ENCODE measurements at places on chromosomes 12 and 14.
A peak's percentile ranks its signal among the peaks of the same experiment; 100 is the strongest.

DNA sequence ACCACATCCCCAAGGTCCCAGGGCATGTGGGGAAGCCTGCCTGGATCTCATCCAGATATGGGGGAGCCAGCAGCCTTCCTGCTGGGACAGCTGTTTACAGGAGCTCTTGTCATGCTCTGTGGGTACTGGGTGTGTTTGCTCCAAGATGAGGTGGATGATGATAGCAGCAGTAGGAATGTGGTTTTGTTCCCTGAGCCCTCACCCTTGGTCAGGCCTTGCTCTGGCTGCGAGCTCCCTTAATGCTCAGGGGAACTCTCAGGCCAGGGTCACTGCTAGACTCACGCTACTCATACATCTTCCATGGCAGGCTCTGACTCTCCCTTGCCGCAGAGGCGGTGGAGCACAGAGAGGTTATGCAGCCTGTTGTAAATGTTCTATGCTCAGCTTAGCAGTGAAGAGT lies 990.3 kb downstream of the AACS start:
- no peak for DNase-seq

DNA sequence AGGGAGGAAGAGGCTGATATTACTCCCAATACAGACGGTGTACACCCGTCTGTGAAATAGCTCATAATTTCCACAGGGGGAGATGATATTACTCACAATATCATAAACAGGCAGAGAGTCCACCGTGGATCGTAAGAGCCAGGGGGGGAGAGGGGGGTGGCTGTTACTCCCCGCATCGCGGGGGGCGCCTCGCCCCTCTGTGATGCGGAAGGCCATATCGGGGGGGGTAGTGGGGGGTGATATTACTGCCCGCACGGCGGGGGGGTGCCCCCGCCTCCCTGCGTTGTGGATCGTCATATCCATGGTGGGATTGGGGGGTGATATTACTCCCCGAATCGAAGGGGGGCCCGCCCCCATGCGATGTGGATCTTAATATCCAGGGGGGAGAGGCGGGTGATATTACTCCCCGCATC lies 91.9 kb downstream of the FRMD6 start:
- no peak for DNase-seq

GRCh38 chr14:21072781-21073339 lies 2.8 kb downstream of the ARHGEF40 start:
- DNase-seq, result no peak

- DNase-seq, result no peak
These were observed 48.7 kb downstream of the CCDC60 start for GRCh38 chr12:119383206-119383605.

DNA sequence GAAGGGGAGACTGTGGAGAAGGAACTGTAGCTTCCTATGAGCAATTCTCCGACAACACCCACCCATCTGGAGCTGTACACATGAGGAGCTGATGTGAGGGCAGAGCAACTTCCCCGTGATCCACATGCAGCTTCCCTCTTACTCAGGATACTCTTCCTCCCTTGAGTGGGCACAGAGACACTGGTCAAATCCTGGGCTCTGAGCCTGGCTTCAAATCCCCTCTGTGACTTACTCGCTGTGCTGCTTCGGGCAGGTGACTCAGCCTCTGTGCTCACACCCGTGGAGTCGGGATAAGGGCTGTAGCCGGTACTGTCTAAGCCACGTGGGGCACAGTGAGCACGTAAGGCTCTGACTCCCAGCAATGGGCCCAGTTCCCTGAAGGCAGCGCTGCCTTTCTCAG lies 31.1 kb downstream of the ZFYVE21 start:
- no peak for DNase-seq

DNA sequence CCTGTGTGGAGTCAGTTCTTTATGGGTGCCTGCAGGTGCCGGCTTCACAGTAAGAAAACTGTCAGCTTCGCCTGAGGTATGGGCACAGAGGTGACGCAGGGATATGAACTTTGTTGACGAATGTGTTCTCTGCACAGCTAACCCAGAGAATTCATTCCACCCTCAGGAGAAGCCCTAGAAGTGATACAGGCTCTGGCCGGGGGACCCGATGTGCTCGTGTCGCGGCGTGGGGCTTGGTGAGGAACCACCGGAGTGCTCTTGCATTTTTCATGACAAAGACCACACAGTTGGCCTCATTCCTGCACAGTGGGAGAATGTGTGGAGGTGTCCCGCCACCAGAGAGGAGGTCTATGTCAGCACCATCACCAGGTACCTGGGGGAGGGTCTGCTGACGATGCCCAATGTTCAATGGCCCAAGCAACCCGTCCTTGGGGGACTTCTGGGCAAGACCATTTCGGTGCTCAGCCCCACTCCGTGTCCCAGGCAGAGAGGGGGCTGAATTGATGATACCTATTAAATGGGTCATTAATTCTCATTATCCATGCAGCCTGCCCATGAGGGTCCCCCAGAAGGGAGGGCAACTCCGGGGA lies 147.5 kb upstream of the RTL1 start:
- no peak for DNase-seq

DNA sequence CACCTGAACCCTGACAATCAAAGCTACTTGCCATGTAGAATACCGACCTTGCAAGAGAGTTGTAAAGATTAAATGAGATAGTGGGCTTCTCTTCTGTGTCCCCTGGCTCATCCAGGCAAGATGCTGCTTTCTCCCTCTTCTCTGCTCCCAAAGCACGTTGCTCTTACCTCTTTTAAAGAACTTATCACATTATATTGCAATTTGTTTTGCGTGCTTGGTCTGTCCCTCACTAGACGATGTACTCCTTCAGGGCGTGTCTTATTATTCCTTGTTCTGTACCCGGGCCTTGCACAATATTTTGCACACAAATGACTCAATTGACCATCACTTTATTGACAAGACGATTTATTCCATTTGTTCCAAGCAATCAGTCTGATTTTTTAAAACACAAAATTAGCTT lies 3.3 kb downstream of the DCN start:
- DNase-seq, result no peak

- no peak for DNase-seq
These were observed 56.1 kb upstream of the PKP2 start for GRCh38 chr12:32952681-32953080.

GRCh38 chr14:101200650-101201516 lies 297.4 kb upstream of the RTL1 start:
- DNase-seq, result no peak

- no peak for DNase-seq
These were observed 54.6 kb upstream of the USP44 start for GRCh38 chr12:95605875-95606274.

GRCh38 chr12:10614056-10614370 lies 604 bp upstream of the MAGOHB start:
- no peak for DNase-seq

GRCh38 chr14:65972346-65972870 lies 513.8 kb upstream of the CCDC196 start:
- no peak for DNase-seq

DNA sequence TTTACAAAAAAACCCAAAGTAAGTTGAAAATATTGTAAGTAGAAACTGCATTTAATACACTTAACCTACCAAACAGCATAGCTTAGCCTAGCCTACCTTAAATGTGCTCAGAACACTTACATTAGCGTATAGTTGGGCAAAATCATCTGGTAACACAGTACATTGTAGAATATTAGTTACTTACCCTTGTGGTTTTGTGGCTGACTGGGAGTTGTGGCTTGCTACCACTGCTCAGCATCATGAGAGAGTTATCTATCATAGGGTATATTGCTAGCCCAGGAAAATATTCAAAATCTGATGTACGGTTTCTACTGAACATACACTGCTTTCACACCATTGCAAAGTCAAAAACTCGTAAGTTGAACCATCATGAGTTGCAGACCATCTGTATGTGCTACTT lies 141.7 kb upstream of the GARIN6 start:
- no peak for DNase-seq

- no peak for DNase-seq
These were observed at the start of gene KLRK1 for GRCh38 chr12:10389904-10390303. Gene KLRK1, minus strand, starts transcription at chr12:10390041. Its CDS starts 1,231 bp downstream, at chr12:10388810.

DNA sequence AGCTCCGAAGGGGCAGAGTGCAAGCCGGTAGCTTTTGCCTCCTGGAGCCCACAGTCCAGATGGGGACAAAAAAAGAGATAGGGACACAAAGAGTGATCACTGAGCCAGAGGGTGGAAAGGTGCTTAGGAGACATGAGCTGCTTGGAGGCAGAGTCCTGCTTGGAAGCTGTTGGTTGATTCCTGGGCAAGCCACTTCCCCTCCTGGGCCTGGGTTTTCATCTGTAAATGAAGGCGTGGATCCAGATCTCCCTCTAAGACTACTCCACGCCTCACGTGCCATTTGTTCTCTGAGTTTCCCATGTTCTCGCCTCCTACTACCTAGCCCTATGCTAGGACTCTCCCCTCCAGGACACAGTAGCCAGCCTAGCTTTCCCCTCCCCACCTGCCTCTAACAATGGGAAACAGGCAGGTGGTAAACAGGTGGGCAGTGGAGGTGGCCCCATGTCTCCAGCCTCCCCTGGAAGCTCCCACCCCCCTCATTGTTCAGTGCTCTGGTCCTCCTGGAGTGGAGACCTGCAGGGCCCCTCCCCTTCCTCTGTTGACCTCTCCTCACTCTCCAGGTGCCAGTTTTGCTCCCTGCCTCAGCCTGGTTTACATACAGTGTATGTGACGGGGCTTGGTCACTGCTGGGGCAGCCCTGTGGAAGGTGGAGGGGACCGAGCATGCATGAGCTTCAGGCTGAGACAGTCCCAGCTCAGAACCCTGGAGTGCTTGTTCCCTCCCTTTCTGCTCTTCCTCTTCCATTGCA lies 3.8 kb downstream of the SERPINA3 start:
- no peak for DNase-seq

DNA sequence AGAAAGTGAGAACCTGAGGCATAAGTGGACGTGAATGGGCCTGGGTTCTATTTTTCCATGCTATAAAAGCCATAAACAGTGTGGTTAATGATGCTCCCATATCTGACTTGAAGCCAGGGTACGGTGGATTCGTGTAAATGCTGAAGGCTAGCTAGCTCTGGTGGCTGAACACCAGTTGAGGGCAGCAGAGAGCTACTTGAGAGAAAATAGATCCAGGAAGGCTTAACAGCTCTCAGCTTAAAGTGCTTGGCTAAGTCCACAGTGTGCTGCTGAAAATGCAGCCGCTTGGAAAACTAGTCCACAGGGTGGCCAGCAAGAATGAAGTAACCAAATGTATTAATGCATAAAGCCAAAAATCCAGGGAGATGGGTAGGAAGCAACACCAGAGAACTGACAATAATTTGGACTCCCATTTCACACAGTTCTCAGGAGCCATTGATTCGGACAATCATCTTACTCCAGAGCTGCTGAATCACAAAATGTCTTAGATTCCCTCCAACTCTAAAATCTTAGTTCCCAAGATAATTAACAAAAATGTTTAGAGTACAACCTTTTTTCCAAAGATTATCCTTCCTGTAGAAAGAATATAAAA lies 15.0 kb upstream of the FOXG1 start:
- peak; percentile 25 for DNase-seq

- no peak for DNase-seq
These were observed 150.6 kb downstream of the BCAT1 start for GRCh38 chr12:24798335-24798734.

DNA sequence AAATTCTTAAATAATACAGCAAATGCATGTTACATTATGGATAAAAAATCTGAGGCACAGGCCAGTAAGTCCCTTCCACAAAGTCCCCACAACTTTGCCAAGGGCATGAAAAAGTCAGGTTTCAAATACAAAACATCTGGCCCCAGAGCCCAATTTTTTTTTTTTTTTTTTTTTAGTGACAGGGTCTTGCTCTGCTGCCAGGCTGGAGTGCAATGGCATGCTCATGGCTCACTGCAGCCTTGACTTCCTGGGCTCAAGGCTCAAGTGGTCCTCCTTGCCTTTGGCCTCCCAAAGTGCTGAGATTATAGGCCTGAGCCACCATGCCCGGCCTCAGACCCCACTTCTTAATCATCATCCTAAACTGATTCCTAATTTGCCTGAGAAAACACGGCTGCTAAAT lies 3.1 kb upstream of the TTC8 start:
- DNase-seq, result no peak

GRCh38 chr14:44490966-44491365 lies 16.1 kb downstream of the FSCB start:
- no peak for DNase-seq
